ENCODE measurements at places on chromosomes 1 and 21. TPM values are rescaled to one million over a fixed set of nuclear protein-coding genes. Genes with fewer than 3 reads are reported as not detected.
A peak's percentile ranks its signal among the peaks of the same experiment; 100 is the strongest.

GRCh38 chr21:26941421-26941820 is 25.5 kb downstream of the ADAMTS5 start:
- H3K27me3 ChIP-seq: no peaks in the 10 kb centered on the region
- H3K4me1 ChIP-seq: peaks cover 9% of the 10 kb centered on the region
- no peak overlapping the region for H3K27ac ChIP-seq
- no peak overlapping the region for H3K4me3 ChIP-seq

DNA sequence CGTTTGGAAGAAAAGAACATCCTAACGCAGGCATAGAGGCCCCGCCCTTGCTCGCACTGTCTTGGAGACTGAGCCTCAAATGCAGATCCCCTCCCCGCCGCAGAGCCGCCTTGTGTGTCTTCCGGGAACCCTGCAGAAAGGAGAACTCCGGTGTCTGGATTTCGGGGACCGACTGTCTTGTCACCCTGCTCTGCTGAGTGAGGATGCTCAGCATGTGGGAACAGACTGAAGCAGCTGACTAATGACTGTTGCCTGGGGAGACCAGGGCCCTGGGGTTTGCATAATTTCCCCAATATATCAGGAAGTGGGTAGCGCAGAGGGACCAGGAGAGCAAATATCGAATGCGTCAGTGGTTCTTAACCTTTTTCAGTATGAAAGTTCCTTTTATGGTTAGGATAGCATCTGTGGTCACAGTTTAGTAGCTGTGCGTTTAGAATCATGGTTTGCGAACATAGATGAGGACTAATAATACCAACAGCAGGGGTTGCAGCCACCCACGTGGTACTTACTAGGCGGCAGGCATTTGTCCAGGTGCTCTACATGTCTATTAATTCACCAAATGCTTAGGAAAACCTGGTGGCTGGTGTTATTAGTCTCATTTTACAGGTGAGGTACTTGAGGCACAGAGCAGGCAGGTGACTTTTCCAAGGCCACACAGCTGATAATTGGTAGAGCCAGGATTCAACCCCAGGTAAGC is 14.3 kb downstream of the GPR137B start:
- H3K4me1 ChIP-seq: peaks cover 7% of the 10 kb centered on the region
- peak; percentile 47 for DNase-seq
- no peak overlapping the region for H3K27ac ChIP-seq
- H3K4me3 ChIP-seq: no peak overlapping the region

Gene CD2
- polyA plus RNA-seq: 0.20 TPM

DNA sequence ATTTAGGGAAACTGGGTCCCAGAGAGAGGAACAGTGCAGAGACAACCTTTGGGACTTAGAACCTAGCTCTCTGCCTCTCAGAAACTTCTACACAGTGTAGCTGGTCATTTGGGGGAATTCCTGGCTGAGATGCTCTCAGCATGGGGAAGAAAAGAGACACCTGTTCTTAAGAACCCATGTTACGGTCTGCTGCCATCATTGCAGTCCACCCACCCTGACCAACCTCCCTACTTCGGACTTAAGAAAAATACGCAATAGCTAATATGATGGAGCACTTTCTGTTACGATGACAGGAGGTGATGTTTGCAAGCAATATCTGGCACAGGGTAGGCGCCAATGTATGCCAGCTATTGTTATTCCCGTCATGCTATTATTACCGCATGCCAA is 177.9 kb downstream of the IGSF21 start:
- no peak overlapping the region for H3K27ac ChIP-seq
- H3K27me3 ChIP-seq: no peaks in the 10 kb centered on the region
- H3K4me1 ChIP-seq: no peaks in the 10 kb centered on the region
- no peak overlapping the region for H3K4me3 ChIP-seq
- no peaks in the 10 kb centered on the region for H3K36me3 ChIP-seq
- no peak for DNase-seq

DNA sequence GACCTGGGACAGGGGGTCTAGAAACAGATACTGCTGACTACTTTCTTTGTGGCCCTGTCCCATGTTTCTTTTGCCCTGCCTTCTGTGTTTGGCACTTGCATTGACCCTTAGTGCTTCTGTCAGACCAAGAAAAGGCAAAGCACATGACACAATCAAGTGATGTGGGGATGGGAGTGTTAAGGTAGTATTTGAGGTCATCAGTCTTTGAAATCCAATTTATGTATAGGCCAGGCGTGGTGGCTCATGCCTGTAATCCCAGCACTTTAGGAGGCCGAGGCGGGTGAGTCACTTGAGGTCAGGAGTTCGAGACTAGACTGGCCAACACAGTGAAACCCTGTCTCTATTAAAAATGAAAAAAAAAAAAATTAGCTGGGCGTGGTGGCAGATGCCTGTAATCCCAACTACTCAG is 26.0 kb downstream of the SERBP1 start:
- H3K27ac ChIP-seq: no peak overlapping the region
- DNase-seq: no peak
- no peaks in the 10 kb centered on the region for H3K36me3 ChIP-seq

GRCh38 chr1:25713961-25714360 is 86.0 kb upstream of the SELENON start:
- H3K27ac ChIP-seq: no peak overlapping the region
- H3K4me3 ChIP-seq: no peak overlapping the region
- peaks cover 7% of the 10 kb centered on the region for H3K4me1 ChIP-seq
- H3K36me3 ChIP-seq: no peaks in the 10 kb centered on the region
- no peaks in the 10 kb centered on the region for H3K27me3 ChIP-seq

GRCh38 chr1:157352817-157353408 is 199.4 kb downstream of the FCRL5 start:
- H3K4me3 ChIP-seq: no peak overlapping the region
- DNase-seq: no peak
- H3K36me3 ChIP-seq: no peaks in the 10 kb centered on the region
- no peak overlapping the region for H3K27ac ChIP-seq
- no peaks in the 10 kb centered on the region for H3K27me3 ChIP-seq

DNA sequence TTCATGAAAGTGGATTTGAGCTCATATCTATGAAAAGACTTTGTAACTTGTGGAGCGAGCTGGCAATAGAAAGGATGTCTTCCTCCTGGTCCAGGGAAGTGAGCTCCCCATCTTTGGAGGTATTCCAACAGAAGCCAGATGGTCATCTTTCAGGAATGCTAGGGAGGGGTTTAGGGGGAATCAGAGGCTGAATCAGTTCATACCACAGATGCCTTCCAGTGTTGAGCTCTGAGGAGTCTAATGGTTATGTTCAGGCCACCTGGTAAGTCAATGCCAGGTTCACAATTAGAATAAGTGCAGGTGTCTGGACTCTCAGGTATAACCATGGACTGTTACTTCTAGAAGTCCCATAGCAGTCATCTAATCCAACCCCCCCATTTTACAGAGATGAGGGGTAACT is 119.1 kb downstream of the ACTL8 start:
- H3K4me3 ChIP-seq: no peak overlapping the region
- no peaks in the 10 kb centered on the region for H3K27me3 ChIP-seq
- no peak overlapping the region for H3K27ac ChIP-seq
- no peak for DNase-seq
- H3K36me3 ChIP-seq: no peaks in the 10 kb centered on the region
- no peaks in the 10 kb centered on the region for H3K4me1 ChIP-seq

DNA sequence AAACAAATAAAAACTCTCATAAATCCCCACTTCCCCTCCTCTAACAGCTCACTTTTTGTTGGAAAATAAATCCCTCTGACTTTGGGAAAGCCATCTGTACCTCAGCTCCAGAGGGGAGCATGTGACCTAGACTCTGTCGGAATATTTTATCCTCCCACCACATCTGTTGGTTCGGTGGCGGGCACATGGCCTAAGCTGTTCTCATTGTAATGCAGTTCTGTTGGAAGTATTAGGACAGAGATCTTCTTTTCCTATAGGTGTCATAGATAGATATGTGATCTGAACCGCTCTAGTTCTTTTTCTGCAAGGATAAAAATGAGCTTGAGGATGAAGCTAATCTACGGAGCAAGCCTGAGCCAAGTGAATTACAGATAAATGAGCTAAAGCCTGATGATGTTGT is 50.5 kb upstream of the EPS8L3 start:
- H3K27ac ChIP-seq: no peak overlapping the region
- no peaks in the 10 kb centered on the region for H3K36me3 ChIP-seq
- H3K4me1 ChIP-seq: peaks cover 44% of the 10 kb centered on the region
- no peak overlapping the region for H3K4me3 ChIP-seq
- H3K27me3 ChIP-seq: no peaks in the 10 kb centered on the region

DNA sequence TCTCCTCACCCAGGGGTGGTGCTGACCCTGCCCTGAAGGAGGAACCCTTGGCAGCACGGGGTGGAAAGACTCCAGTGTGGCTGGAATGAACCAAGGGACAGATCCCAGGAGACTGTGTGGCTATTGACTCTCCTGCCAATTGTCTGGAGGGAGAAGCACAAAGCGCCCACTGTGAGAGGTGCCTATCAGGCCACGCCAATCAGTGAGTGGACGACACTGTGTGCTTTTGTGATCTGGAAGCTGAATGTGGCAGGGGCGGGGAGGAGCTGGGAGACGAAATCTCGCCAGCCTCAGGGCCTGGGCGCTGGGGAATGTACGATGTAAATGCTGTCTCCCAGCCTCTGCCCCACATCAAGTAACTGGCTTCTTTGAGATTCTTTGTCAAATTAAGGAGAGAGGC is 167.1 kb downstream of the ZBTB18 start:
- no peak overlapping the region for H3K27ac ChIP-seq
- no peak for DNase-seq
- no peak overlapping the region for H3K4me3 ChIP-seq

Gene SUSD4
- polyA plus RNA-seq: 26.2 TPM

GRCh38 chr1:156376958-156377919 is 8.2 kb downstream of the RHBG start:
- H3K27ac ChIP-seq: no peak overlapping the region
- no peak overlapping the region for H3K4me3 ChIP-seq
- peaks cover 3% of the 10 kb centered on the region for H3K4me1 ChIP-seq
- no peak for DNase-seq
- no peaks in the 10 kb centered on the region for H3K36me3 ChIP-seq

GRCh38 chr1:110846861-110847260 is 26.1 kb upstream of the CD53 start:
- no peaks in the 10 kb centered on the region for H3K27me3 ChIP-seq
- no peak for DNase-seq
- H3K27ac ChIP-seq: no peak overlapping the region
- H3K36me3 ChIP-seq: no peaks in the 10 kb centered on the region
- no peak overlapping the region for H3K4me3 ChIP-seq

GRCh38 chr1:29455781-29456180 is 219.5 kb downstream of the PTPRU start:
- no peak overlapping the region for H3K4me3 ChIP-seq
- DNase-seq: no peak
- H3K4me1 ChIP-seq: no peaks in the 10 kb centered on the region
- H3K27me3 ChIP-seq: peaks cover 36% of the 10 kb centered on the region
- no peak overlapping the region for H3K27ac ChIP-seq

DNA sequence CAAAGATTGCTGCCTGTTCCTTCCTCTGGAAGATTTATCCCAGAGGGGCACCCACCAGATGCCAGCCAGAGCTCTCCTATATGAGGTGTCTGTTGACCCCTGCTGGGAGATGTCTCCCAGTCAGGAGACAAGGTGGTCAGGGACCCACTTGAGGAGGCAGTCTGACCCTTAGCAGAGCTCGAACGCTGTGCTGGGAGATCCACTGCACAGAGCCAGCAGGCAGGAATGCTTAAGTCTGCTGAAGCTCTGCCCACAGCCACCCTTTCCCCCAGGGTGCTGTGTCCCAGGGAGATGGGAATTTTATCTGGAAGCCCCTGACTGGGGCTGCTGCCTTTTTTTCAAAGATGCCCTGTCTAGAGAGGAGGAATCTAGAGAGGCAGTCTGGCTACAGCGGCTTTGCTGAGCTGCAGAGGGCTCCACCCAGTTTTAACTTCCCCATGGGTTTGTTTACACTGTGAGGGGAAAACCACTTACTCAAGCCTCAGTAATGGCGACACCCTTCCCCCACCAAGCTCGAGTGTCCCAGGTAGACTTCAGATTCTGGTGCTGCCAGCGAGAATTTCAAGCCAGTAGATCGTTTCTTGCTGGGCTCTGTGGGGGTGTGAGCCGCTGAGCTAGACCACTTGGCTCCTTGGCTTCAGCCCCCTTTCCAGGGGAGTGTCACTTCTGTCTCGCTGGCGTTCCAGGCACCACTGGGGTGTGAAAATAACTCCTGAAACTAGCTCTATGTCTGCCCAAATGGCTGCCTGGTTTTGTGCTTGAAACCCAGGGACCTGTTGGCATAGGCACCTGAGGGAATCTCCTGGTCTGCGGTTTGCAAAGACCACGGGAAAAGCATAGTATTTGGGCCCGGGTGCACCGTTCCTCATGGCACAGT is 51.1 kb upstream of the PDC start:
- H3K27me3 ChIP-seq: no peaks in the 10 kb centered on the region
- H3K27ac ChIP-seq: no peak overlapping the region
- H3K4me1 ChIP-seq: no peaks in the 10 kb centered on the region

DNA sequence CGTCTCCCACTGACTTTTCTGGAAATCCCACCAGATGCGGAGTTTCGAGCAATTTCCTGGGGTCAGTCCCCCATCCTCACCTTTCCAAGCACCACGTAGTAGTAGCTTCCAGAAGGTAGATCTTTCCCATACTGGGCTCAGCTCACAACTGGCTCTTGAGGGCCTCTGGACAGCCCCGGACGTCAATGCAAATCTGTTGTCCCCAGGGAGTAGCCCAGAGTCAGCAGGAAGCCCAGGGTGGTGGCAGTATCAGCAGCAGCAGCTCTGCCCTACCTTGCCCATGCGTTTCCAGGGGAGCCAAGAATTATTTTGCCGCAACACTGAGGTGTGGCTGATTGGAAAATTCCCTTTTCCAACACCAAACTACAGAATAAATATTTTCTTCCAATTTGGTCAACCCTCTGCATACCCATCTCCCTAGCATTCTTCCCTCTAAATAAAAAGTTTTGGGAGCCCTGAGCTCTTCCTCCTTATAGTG is 70.3 kb downstream of the CD46 start:
- no peak for DNase-seq
- H3K4me3 ChIP-seq: peak overlapping the region; percentile 38
- H3K36me3 ChIP-seq: peaks cover 27% of the 10 kb centered on the region
- H3K4me1 ChIP-seq: peaks cover 40% of the 10 kb centered on the region
- H3K27me3 ChIP-seq: no peaks in the 10 kb centered on the region
- peak overlapping the region; percentile 95 for H3K27ac ChIP-seq

DNA sequence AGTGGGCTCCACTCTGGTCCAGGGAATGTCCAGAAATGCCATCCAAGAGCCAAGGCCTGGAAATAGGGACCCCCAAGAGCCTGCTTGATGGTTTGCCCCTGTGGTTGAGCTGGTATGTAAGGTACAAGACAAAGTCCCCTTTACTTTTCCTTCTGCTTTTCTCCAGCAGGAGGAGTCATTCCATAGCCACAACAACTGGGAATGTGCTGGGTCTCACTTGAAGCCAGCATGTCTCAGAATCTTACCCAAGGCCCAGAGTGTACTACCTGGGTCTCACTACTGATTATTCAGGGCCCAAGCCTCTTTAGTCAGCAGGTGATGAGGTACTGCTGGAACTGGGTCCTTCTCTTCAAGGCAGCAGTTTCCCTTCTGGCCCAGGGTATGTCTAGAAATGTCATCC is 62.1 kb upstream of the CD55 start:
- no peak overlapping the region for H3K4me3 ChIP-seq
- H3K36me3 ChIP-seq: no peaks in the 10 kb centered on the region
- no peaks in the 10 kb centered on the region for H3K4me1 ChIP-seq
- DNase-seq: no peak
- H3K27ac ChIP-seq: no peak overlapping the region
- H3K27me3 ChIP-seq: no peaks in the 10 kb centered on the region

Gene HNRNPR
- 223 TPM for polyA plus RNA-seq

Gene KRTAP8-1
- not detected for polyA plus RNA-seq

Gene CDK11A
- 33.3 TPM for polyA plus RNA-seq
